ENCODE measurements at places on chromosomes 2 and 18.

- no peak for DNase-seq
These were observed 1.3 kb downstream of the SPTBN1 start for GRCh38 chr2:54457323-54458023.

- DNase-seq: no peak
These were observed 53.3 kb upstream of the TRIB2 start for GRCh38 chr2:12663306-12664037.

DNA sequence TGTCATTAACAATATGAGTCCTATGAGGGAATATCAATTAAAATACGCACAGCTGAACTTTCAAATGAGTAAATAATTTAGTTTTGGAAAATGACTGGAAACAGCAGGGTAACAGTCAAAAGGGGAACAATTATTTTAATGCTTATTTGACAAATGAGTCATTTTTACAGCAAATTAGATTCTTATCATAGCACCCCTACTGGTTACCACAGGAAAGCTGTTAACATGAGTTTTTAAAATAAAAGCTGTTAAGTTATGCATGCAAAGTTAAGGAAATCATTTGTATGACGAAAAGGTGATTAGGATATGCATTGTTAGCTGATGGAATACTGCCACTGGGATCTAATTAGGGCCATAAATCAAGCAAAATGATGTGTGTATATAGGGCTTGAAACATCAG, 435.1 kb upstream of the MEIS1 start:
- no peak for DNase-seq

- no peak for DNase-seq
These were observed 39.7 kb downstream of the ANXA4 start for GRCh38 chr2:69781321-69782248.

DNA sequence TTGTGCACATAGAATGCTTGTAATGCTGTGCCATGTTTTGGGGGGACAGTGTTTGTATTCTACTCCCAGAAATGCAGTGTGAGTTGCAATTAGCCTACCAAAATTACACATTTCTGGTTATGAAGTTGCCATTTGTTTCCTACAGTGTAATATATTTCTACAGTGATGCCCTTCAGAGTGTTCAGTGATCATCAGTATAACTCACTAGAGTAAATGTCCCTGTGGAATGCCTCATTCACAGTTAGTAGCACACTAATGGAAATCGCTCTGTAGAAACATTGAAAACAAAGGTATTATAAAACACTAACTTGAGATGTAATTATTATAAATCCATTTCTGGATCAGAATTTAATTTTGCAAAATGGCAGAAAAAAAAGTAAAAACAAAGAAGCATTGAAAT, 498.7 kb downstream of the PTPRM start:
- DNase-seq: no peak

GRCh38 chr2:240963868-240964703, 34.3 kb upstream of the SNED1 start:
- no peak for DNase-seq

DNA sequence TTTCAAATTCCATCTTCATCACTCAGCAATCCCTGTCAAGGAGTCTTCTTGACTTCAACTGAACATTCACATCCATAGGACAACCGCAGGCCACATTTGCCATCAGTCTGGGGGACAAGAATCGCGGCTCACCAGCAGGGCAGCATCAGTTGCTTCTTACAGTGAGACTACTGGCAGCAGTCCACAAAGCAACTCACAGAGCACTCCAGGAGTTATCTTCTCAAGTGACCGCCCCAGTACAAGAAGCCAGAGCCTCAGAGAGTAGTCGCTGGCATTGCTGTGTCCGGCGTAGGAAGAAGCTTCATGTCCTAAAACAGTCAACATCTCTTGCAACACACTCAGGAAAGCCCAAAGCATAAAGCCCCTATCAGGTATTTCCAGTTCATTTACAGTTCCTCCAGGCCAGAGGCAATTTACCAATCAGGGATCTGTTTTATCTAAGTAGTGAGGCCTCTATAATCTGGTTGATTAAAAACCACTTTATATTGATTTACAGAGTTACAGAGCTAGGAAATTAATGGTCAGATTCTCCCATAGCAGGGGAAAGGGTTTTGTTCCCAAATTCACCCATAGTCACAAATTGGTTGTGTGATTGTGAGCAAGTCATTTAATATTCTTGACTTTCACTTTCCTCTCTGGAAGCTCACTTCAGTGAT, 177.3 kb downstream of the NBAS start:
- no peak for DNase-seq

DNA sequence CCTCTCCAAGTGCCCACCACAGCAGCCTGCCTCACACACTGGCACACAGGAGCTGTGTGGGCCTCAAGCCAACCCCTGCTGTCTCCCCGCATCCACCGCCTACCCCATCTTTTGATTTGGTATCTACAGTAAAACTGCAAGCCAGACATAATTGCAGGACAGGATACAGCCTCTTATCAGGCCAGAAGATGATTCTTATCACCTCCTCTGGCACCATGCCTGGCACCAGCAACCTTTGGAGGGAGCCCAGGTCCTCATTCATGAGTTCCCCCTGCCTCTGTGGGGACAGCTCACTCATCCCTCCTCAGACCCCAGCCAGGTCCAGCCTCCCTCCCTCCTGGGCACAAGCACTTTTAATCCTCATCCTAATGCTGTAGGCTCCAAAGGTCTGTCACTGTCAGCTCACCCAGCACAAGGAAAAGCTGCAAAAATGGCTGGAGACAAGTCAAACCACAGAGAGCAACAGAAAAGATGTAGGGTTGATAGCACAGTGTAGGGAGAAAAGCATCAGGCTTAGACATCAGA, 9.7 kb downstream of the RAB11FIP5 start:
- no peak for DNase-seq

DNA sequence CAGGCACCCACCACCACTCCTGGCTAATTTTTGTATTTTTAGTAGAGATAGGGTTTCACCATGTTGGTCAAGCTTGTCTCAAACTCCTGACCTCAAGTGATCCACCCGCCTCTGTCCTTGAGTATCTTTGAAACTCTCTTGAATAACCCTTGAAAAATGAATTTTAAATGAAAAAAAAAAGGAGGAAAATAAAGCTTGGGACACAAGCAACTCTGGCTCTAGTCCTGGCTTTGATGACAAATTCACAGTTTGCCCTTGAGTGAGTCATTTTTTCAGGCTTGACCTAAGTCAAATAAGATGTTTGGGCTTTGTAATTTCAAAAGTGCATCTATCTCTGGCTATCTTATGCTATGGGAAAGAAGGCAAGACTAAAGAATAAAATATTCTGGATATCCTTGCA, 79.0 kb upstream of the TRIB2 start:
- no peak for DNase-seq

DNA sequence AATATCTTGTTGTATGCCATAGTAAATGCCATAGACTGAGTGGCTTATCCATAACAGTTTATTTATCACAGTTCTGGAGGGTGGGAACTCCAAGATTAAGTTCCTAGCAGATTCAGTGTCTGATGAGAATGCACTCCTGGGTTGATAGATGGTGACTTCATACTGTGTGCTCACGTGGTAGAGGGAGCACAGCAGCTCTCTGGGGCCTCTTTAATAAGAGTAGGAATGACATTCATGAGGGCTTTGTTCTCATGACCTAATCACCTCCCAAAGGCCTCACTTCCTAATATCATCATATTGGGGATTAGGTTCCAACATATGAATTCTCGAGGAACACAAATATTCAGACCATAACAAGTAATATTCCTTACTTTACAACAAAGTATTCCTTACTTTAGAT, 98.1 kb upstream of the SH3BP4 start:
- no peak for DNase-seq

- no peak for DNase-seq
These were observed 16.4 kb upstream of the ARMC9 start for GRCh38 chr2:231181860-231182512.

DNA sequence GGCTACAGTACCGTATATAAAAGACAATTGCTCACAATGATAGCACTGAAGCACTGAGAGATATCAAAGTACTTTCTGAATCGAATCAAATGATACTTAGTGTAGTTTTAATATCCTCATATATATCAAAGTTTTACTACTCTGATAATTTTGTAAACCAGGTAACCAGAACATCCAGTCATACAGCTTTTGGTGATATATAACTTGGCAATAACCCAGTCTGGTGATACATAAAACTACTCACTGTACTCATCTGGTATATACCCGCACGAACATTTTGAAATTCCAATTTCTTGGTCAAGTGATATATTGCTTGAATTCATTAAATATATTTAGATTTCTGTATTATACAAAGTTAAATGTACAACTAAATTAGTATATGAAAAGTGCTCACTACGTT, 20.5 kb downstream of the SLC39A6 start:
- DNase-seq: no peak

- DNase-seq: no peak
These were observed 948.2 kb downstream of the TSN start for GRCh38 chr2:122703676-122704075.

DNA sequence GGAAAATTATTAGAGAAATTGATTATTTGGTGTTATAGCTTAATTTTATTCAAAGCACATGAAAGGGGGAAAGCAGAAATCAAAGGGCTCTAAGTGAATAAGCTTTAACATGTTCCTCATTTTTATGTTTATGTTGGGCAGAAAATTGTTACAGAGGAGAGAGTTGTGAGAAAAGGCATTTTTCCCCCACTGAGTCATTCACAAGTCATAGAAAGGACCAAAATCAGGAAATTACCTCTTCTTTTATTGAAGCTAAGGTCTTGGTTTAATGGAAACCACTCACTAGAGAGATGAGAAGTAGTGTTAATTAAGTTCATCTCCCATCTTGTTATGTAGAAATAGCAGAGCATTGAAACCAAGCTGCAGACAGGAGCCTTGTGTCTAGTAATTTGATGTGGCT, 175.3 kb upstream of the THUMPD2 start:
- DNase-seq: no peak

DNA sequence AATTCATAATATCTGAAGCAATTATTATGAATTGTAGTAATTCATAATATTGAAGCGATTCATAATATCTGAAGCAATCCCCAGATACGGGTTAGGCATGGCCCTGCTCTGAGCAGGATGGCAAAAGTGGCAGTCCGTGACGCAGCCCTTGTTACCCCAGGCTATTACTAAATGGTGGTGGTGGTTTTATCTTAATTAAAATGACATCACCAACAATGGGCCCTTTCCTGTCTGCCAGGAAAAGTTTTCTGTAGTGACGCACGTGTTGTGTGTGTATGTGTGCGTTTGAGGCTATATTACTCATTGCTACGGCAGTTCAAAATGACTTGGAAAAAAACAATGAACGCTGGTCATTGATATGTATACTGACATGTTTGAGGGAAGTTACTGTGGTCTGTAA, 10.6 kb upstream of the MOCOS start:
- DNase-seq: no peak

- no peak for DNase-seq
These were observed 201.7 kb downstream of the BCL11A start for GRCh38 chr2:60351802-60352201.

DNA sequence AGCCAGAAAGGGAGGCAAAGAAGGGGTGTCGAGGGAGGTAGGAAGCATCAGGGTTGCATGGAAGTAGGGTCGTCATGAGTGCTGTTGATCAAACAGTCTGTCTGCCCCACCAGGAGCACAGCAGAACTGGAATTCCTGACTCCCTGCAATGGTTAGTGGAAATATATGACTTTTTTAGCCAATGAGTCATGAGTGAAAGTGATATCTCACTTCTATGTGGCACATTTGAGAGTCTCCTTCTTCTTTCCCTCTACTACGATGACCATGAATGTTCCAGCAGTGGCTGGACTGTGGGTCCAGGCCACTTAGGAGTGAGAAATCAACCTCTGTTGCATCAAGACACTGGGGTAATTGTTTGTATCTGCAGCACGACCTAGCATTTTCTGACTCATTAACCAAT, 199.5 kb downstream of the TTC32 start:
- DNase-seq: no peak

- DNase-seq: no peak
These were observed 24.2 kb upstream of the CASP8 start for GRCh38 chr2:201235860-201236811.

DNA sequence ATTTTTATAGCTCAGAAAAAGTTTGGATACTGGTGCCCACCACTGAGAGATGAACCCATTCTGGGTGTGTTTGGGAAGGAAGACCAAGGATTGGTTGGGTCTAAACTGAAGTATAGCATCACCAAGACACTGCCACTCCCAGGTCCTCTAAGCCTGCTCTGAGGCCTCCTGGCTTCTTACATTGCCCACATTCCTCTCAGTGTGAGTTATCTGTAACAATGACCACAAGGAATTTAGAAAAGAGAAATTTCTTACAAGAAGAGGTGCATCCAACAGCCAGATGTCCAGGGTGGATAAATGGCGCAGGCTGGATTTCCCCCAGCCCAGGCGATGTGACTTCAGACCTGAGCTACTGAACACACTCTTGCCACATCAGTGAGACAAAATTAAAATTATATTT, 1.6 kb upstream of the GPR45 start:
- no peak for DNase-seq

DNA sequence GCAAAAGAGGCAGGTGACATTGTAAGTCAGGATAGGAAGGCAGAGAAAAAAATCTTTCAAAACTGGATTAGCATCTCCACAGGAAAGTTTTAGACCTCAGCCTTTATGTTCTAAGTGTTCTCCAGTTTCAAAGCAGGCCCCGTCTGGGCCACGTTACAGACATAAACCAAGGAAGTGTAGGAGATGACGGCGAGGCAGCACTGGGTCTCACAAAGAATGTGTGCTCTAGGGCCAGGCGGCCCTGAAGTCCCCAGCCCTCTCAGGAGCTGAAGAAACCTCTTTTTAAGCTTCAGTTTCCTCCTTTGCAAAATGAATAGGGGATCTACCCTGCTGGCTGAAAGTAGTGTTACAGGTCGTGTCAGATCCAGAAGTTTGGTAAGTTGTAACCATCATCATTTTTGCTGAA, 81.7 kb downstream of the SPRED2 start:
- DNase-seq: no peak

DNA sequence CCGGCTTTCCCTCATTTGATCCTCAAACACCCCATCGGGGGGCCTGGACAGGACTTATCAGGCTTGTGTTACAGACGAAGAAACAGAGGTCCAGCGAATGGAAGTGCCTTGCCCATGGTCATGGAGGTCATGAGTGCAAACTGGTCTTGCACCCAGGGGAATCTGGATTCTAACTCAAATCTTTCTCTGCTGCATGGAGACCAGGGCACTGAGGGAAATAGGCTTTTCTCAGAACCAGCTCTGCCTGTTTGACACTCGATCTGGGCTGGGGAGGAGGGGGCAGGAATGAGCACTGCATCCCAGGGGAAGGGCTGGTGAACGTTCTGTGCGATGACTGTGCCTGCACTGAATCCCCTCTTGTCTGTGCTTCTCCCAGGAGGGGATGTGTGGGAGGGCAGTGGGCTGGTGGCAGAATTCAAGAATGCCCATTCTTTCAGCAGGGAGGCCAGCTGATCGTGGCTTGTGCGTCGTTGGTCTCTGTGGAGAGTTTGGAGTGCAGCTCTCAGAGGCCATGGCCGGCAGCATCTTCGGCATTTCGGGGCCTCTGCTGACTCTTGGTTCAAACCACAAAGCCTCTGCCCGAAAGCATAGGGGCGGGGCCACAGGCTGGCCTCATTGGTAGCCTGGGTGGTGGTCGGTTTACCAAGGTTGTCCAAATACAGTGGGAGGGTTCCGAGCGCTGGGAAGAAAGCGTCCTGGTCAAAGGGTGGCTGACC, 171.6 kb downstream of the DDX1 start:
- DNase-seq: no peak

- no peak for DNase-seq
These were observed 152.7 kb downstream of the WDSUB1 start for GRCh38 chr2:159133797-159134196.

GRCh38 chr2:15662579-15662978, 70.9 kb downstream of the DDX1 start:
- DNase-seq: no peak

Measured in T-helper 22 cell (primary cell).